ENCODE measurements at places on chromosomes 7 and 10.

DNA sequence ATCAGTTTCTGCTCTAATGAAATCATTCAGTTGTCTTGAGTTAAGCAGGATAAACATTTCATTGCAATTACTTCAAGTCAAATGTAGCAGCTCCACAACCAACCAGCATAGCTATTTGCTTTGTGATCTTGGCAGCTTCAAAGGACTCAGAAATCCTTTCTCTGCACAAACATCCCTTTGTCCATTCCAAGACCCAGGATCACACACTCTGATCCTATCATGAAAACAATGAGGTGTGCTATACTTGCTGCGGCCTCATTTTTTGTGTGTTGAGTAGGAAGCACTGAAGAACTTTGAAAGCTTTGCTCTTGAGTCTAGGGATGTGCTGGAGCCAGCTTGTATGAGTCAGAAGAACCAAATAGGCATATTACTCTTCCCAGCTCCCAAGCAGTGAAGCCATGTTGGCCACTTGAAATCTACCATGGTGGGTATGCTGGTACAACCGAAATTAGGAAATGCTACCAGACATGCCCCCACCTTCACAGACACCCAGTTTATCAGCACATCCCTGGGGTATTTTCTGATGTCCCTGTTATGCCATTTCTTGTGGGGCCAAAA, 199.4 kb upstream of the PRSS58 start:
- no peak for DNase-seq

DNA sequence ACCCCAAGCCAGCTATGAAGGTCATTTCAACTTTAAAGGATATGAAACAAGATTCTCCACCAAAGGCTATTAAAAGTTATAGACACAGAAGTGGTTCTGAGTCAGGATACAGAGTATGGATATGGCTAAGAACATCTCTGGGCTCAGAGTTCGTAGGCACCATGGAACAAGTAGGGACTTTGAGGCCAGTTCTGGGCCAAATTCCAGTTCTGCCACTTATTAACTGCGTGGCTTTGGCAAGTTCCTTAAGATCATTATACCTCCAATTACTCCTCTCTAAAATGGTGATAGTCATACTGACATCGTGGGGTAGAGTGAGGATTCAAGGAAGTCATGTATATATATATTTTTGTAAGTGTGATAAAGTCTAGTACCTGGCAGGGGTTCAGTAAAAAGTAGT, 105.8 kb upstream of the NFE2L3 start:
- DNase-seq = no peak

GRCh38 chr7:15836041-15836440, 149.6 kb upstream of the MEOX2 start:
- DNase-seq = no peak

GRCh38 chr7:106393564-106394251, 108.9 kb upstream of the NAMPT start:
- DNase-seq = no peak

GRCh38 chr10:398954-399353, 263.7 kb downstream of the ZMYND11 start:
- DNase-seq = no peak

DNA sequence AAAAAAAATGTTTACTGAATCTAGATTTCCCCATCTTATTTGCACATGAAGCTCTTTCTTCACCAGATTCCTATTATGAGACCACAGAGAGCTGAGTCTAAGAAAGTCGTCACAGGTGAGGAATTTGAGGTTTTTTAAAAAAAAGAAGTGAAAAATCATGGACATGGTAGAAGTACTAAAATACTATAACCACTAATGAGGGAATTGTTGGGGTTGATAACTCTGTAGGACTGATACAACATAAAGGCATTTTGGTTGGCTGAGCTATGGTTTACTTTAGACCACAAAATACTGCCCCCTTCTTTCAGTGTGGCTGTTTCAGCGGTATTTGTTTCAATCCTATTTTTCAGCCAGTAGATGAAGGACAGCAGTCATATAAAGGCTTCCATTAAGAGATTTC, 1111.3 kb downstream of the TYW1 start:
- DNase-seq = no peak

GRCh38 chr10:99431190-99431760, 851 bp upstream of the GOT1 start:
- peak; percentile 50 for DNase-seq

DNA sequence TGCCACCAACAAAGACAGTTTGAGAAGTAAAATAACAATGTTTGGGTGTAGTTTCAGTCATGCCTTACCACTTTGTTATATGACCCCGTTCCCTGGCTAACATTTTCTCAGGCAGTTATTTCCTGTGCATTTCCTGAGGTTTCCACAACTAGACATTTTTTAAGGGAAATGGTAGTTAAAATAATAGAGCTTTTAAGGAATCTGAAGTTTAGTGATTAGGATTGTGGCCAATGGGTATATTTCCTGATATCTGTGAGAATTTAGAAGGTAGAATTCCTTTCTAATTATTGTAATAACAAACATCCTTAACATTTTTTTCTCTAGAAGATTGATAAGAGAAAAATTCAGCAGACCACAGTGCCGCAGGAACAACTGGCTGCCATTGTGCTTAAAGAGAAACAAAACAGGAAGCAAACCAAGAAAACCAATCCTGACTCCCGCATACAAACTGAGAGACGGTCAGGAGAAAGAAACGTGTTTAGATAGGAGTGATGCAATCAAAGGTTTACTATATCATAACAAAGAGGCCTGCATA, 193.6 kb downstream of the MBL2 start:
- no peak for DNase-seq

All from inflammatory macrophage treated with lipopolysaccharide for 1 hour (primary cell).